ENCODE measurements at places on chromosomes 13 and 19. TPM values are rescaled to one million over a fixed set of nuclear protein-coding genes. Genes with fewer than 3 reads are reported as not detected.

Gene ZNF730
- not detected for total RNA-seq

Gene TEX101
- total RNA-seq, result not detected

DNA sequence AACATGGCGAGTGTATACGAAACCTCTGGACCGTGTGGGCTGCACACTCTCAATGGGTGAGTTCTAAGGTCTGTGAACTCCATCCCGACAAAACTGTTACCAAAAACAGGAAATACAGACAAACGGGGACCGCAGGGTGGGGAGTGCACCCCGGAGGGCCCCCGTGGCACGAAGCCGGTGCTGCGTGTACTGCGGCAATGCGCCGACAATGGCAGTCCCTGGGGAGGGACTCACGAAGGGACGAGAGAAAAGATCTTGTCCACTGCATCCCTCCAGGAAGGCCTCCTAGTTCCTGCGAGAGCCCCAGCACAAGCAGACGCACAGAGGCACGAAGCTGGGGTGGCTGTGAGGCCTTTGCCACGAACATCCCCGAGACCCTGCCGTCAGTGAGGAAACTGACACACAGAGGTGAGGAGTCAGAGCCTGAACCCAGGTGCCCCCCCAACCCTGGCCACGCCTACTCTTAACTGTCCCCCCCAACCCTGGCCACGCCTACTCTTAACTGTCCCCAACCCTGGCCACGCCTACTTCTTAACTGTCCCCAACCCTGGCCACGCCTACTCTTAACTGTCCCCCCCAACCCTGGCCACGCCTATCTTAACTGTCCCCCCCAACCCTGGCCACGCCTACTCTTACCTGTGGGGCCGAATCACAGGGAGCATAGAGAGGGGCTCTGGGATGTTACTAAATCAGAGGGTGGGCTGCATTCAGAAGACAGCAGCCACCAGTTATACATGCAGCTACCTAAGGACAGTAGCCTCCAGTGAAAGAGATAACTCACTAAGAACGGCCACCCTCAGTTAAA, 4.2 kb downstream of the MED16 start:
- peak; percentile 16 for DNase-seq

Gene ZNF99
- 0.02 TPM for total RNA-seq

- no peak for DNase-seq
Measured at GRCh38 chr13:74743992-74744391, 609.8 kb upstream of the KLF12 start.

Gene DOCK6
- total RNA-seq, result 39.6 TPM

Gene IZUMO2
- total RNA-seq, result not detected

DNA sequence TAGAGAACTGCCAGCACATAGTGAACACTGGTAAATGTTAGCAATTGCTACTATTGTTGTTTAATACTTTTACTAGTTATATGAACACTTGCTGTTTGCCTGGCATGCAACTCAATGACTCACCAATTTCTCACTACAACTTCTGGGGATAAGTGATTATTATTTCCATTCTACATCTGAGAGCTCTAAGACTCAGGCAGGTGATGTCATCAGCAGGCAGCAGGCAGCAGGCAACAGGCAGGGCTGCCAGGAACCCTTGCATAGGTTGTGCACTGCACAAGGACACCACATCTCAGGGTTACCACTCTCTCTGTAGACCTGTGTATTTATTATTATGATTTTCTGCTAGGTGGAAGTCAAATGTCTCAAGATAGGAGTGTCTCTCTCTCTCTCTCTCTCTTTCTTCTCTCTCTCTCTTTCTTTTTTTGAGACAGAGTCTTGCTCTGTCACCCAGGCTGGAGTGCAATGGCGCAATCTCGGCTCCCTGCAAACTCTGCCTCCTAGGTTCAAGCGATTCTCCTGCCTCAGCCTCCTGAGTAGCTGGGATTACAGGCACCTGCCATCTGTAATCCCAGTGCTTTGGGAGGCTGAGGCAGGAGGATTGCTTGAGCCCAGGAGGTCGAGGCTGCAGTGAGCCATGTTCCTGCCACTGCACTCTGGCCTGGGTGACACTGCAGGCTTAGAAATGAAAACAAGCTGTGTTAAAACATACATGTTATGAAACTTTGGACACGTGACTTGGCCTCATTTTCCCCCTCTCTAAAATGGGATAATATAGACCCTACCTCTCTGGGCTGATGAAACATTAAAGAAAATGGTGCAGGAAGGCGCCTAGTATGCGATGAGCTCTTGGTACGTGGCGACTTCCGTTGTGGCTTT, 22.7 kb downstream of the HPN start:
- DNase-seq, result no peak

Gene PDX1
- not detected for total RNA-seq

Gene CA11
- 6.3 TPM for total RNA-seq

DNA sequence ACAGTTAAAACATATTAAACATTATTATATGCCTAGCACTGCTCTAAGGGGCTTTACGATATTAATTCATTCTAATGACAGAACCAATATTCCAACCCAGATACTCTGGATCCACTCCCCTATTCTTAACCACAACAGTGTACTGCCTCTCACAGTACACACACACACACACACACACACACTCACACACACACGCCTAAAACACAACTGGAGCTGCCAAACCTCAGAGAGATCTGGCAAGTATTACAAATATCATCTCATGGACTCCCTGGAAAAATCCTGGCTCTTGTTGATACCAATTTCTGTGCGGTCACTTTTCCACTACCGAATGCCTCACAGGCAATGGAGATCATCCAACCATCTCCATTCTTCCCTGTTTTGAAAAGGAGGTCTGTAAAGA, 1.3 kb downstream of the ZNF780A start:
- no peak for DNase-seq

Gene PLVAP
- total RNA-seq, result 22.9 TPM

DNA sequence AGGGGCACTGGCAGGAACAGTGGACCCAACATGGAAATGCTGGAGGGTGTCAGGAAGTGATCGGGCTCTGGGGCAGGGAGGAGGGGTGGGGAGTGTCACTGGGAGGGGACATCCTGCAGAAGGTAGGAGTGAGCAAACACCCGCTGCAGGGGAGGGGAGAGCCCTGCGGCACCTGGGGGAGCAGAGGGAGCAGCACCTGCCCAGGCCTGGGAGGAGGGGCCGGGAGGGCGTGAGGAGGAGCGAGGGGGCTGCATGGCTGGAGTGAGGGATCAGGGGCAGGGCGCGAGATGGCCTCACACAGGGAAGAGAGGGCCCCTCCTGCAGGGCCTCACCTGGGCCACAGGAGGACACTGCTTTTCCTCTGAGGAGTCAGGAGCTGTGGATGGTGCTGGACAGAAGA, 4.1 kb downstream of the KLK2 start:
- DNase-seq, result no peak

Gene ZNF534
- 0.57 TPM for total RNA-seq

DNA sequence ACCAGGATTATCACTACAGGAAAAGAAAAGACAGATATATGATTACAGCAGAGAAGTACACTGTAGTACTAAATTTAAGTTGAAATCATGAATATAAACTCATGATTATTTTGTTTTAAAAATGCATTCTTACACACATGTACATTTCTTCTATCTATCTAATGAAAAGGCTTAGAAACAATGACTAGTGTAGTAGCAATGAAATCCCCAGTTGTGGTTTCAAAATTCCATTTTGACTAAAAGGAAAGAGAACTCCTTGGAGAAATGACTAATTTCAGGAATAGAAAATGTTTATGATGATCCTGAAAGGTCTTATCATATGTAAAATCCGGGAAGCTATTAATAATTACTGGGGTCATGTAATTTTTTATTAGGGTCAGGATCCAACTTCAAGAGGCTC, 195.0 kb upstream of the STARD13 start:
- no peak for DNase-seq

GRCh38 chr13:42626176-42626860, 52.4 kb downstream of the TNFSF11 start:
- DNase-seq, result no peak

Gene ZNF264
- 19.4 TPM for total RNA-seq

- no peak for DNase-seq
Measured at GRCh38 chr19:6822311-6822670, 49.8 kb downstream of the VAV1 start.

Gene KLK3
- total RNA-seq, result not detected

DNA sequence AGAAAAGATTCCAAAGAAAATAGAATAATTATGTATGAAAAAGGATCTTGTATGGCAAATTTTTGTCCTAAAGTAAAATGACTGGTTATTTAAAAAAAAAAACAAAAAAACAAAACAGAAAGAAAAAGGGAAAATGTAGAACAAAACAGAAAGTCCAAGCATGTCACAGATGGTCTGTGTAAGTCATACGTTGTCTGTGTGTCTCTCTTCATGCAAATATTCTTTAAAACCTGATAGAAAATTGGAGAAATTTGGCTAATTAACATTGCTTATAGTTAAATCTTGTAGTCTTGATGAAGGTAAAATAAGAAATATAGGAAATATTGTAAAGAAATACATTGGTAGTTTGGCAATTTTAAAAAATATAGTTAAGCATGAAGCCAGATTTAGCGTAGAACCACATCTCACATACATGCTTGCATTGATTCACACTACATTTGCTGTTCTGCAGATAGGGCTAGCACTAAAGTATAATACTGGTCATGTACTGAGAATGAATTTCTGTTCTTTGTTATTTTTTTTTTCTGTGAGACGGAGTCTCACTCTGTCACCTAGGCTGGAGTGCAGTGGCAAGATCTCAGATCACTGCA, 58.4 kb downstream of the SPRYD7 start:
- DNase-seq, result no peak

GRCh38 chr13:109569958-109570711, 216.2 kb downstream of the IRS2 start:
- DNase-seq, result no peak
